T-helper 9 cell (primary cell): ENCODE measurements at places on chromosomes 4 and X.

- no peak for DNase-seq
Observed at GRCh38 chr4:188854436-188854835, 715.2 kb downstream of the TRIML1 start.

DNA sequence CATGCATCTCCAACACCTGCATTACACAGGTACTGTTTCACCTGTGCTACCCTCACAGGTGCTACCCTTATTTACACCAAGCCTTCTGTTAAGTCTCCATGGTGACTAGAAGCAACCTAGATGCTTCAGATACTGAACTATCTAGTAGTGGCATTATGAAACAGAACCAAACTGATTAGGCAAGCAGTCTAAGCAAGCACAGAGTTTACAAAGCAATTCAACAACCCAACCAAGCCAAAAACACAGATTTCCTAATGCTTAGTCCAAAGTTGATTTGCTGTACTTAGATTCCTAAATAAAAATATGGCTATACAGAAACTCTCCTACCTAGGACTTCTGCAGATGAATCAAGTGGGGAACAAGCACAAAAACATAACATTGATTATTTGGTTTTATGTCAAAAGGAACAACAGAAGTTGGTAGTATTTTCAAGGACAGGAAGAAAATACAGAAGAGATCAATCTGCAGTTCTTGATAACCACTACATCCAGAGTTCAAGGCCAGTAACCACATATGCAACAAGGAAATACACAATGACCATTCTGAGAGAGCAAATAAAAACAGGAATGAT lies 3.2 kb downstream of the TAPT1 start:
- DNase-seq, result no peak

DNA sequence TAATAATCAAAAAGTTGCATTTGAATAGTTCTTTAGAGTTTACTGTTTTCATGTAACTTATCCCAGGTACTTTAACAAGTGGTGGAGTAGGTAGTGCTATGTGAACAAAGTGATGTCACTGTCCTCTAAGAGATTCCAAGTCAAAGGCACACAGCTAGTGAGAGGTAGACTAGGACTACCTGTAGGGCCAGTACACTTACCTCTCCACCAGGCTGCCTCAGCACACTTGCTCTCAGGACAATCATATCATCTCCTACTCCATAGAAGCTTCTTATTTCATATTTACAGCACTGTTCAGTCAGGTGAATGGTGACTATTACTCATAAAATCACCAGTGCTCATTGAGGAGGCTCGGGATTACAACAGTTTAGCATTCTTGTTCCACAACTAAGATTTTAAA lies 173.0 kb upstream of the EMCN start:
- DNase-seq, result no peak

DNA sequence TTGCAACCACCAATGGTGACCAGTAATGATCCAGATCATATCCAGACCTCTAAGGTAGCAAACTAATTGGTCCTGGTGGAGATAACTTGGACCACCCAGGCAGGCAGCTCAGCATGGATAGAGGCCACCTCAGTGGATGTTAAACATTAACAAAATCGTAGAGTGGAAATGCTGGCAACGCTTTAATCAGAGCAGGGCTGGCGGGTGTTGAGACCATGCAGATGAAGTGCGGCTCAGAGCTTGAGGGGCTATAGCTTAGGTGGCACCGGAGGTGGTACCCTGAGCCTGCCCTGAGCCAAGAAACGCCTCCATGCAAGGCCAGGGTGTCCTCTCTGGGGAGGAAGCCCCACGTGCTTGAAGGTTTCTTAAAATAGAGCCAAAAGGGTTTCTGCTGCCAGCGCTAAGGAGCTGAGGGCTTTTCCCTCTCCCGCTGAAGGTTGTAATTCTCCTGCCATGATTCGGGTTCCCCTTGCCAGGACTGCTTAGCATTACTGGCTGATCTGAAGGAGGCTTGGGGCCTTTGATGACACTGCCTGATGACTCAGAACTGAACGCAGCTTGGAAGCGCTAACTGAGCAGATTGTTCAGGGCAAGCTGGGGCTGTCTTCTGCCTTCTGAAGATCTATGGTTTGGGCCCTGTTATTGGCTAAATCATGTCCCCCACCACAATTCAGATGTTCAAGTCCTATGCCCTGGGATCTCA lies 177.8 kb upstream of the ATP6AP2 start:
- no peak for DNase-seq

GRCh38 chr4:62263454-62263853 lies 1063.3 kb downstream of the ADGRL3 start:
- no peak for DNase-seq

DNA sequence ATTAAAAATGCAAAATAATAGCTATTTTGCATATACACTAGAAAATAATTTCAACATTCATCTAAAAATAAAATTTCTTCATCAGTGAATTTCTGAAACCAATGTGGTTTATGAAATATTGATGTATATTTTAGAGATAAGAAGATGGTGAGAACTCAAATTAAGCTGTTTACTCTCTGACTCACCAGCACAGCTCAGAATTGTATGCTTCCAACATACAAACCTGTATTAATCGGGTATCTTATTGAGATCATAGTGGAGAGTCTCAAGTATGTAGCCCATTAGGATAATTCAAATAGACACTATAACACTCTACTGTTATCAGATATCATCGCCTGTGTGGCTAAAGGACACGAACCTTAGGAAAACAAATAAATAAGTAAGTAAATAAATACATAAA lies 899.5 kb upstream of the INTU start:
- DNase-seq, result no peak

DNA sequence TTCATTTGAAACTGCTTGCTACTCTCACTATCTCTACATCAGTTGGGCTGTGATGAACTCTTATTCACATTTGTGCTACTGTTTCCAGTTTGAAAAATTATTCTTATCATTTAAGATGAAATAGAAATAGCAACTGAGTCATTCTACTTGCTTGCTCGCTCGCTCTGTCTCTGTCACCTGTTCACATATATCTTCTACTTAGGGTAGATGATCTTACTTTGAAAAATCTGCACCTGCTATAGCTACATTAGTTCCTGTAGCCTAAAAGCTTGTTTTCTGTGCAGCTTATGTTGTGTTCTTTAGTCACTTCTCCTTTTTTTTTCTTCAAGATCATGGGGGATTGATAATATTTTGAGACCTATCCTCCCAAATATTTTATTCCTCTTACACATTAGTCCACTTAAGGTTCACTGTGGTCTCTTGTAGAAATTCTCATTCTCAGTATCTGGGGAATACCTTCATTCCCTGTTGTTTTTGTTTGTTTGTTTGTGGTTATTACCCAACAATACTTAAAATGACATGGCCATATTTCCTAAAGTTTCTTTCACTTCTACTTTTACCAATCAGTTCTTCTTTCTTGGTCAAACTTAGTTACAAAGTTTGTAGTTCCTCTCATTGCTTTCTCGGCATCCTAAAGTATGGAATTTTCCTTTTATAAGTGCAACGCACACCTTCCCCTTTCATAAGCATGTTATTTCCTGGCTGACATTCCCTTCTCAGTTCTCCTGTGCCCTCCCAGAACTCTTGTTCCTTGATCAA lies 36.5 kb downstream of the CLCN5 start:
- DNase-seq, result no peak

DNA sequence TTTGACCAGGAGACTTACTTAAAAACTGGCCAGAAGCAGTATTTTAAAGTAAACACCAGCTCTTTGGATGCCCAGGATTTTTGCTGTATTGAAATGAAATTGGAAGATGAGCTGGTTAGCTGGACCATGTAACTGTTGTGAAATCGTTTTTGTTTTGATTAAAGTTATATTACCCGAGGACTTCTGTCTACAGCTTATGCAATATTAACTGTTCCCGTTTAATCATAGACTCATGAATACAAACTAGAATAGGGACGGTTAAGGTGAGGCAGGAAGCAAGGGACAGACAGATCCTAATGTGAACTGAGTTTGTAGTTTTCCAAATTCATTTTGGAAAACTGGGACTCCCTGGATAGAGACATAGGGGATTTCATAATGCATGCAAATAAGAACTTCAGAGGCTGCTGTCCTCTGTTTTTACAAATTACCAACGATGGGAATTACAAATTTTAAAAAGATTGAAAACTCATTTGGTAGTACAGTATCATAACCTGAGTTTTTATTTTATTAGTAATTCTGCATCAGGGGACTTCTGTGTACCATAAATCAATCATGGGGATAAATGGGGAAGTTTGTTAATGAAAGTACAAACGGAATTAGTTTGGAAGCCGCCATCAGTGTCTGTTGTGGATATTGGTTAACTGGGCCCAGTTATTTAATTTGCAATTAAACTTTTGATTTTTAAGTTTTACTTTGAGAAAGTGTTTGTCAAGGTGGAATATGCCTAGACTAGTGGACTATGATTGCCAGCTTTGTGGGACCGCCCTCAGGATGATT lies 304.4 kb downstream of the AFF2 start:
- no peak for DNase-seq

DNA sequence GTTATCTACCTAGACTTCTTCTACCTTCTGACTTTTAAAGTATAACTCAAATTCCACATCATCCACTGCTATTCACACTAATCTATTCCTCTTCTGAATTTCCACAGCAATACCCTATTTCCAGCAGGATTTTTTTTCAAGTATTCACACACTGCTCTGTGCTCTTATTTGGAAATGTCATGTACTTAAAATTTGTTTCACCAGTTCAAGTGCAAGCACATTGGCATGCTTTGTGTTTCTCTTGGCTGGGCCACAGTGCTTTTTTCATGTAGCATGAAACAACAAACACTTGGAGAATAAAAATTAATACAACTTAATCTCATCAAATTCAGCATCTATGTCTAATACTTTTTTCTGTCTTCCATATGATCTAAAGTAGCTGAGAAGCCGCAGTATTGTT lies 161.8 kb upstream of the PCDH18 start:
- DNase-seq, result no peak

DNA sequence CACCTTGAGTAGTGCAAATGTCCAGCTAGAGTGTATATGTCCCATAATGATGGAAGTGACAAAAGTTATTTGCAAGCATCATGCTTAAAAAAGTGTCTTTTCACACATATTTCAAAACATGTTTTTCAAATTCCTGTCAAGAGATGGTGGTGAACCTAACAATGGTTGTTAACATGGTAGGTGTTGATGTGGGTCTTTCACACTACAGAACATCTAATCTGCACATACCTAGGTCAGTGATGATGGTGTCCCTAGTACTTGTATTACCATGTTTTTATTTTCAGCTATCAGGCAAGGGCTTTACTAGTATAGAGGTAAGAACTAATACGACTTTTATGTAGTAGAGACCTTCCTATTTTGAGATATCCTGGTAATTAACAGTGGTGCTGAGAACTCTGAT lies 3.4 kb upstream of the ATXN3L start:
- no peak for DNase-seq

GRCh38 chr4:105622269-105622668 lies 69.8 kb downstream of the ARHGEF38 start:
- DNase-seq, result no peak

GRCh38 chr4:181693517-181693916 lies 549.7 kb upstream of the TENM3 start:
- no peak for DNase-seq

DNA sequence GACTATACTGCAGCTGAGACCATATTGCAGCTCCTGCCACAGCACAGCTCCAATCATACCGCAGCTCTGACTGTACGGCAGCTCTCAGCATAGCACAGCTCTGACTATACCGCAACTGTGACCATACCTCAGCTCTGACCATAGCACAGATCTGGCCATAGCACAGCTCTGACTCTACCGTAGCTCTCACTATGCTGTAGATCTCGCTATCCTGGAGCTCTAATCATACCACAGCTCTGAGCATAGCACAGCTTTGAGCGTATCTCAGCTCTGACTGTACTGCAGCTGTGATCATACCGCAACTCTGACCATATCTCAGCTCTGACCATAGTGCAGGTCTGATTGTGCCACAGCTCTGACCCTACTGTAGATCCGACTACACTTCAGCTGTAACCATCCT lies 139.2 kb downstream of the ASMT start:
- no peak for DNase-seq

GRCh38 chrX:13000301-13000811 lies 25.4 kb downstream of the TMSB4X start:
- no peak for DNase-seq

DNA sequence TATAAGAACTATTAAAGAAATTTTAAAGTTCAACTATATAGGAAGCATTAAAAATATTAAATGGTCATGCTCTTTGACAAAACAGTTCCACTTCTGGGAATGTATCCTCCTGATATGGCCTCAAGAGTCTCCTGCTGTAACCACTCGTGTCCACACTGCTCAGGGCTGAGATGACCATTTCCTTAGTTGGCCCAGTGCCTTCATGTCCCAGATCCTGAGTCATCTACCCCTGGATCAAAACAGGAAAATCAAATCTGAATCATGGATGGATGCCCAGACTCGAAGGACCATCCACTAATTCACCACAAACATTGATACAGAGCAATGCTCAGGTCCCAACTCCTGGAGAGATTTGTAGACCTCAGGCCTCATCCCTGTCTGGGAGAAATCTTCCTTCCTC lies 44.7 kb downstream of the GPRASP3 start:
- DNase-seq, result no peak
